ENCODE measurements at places on chromosomes 1 and 21. TPM values are rescaled to one million over a fixed set of nuclear protein-coding genes. Genes with fewer than 3 reads are reported as not detected.

The NOL9 gene
- 3.8 TPM for total RNA-seq

The ZNF593OS gene
- not detected for total RNA-seq

The SPRR2F gene
- total RNA-seq, result not detected

The ZNF697 gene
- 1.9 TPM for total RNA-seq

The AGBL4 gene
- not detected for total RNA-seq

The CFHR3 gene
- total RNA-seq, result 0.30 TPM
